ENCODE measurements at places on chromosomes 3 and 15.
A peak's percentile ranks its signal among the peaks of the same experiment; 100 is the strongest.

DNA sequence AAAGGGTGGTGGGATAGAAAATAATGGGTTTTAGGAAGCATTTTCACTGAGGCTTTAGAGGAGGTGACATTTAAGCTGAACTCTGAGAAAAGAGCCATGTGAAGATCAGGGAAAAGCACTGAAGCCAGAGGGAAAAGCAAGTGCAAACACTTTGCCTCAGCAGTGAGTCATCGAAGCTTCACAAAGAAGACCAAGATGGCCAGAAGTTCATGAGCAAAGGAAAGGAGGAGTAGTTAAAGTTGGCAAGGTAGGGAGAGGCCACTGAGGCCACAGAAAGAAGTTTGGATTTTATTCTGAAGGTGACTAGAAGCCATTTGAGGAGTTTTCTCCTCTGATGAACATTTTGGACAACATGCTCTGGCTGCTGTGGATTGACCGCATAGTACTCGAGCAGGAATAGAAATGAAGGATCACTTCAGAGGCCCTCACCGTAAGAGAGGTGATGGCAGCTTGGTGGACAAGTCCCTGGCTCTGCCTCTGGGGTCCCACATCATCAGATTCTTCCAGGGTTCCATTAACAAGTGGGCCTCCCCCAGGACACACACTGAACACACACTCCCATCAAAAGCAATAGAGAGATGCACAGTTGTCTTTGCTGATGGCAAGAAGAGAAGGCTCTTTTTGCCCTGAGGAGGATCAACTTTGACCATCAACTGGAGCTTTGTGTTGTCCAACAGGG is 75.5 kb downstream of the TOP2B start:
- peaks cover under 1% of the 10 kb centered on the region for H3K36me3 ChIP-seq
- no peak for DNase-seq
- peaks cover 29% of the 10 kb centered on the region for H3K4me1 ChIP-seq
- H3K27ac ChIP-seq, result peak overlapping the region; percentile 78
- no peak overlapping the region for H3K4me3 ChIP-seq

GRCh38 chr3:134486577-134487041 is 752 bp downstream of the CEP63 start:
- H3K27ac ChIP-seq, result peak overlapping the region; percentile 97
- H3K36me3 ChIP-seq, result peaks cover 12% of the 10 kb centered on the region
- H3K4me3 ChIP-seq, result peak overlapping the region; percentile 88
- no peak for DNase-seq
- H3K4me1 ChIP-seq, result peaks cover 13% of the 10 kb centered on the region
- no peaks in the 10 kb centered on the region for H3K27me3 ChIP-seq

DNA sequence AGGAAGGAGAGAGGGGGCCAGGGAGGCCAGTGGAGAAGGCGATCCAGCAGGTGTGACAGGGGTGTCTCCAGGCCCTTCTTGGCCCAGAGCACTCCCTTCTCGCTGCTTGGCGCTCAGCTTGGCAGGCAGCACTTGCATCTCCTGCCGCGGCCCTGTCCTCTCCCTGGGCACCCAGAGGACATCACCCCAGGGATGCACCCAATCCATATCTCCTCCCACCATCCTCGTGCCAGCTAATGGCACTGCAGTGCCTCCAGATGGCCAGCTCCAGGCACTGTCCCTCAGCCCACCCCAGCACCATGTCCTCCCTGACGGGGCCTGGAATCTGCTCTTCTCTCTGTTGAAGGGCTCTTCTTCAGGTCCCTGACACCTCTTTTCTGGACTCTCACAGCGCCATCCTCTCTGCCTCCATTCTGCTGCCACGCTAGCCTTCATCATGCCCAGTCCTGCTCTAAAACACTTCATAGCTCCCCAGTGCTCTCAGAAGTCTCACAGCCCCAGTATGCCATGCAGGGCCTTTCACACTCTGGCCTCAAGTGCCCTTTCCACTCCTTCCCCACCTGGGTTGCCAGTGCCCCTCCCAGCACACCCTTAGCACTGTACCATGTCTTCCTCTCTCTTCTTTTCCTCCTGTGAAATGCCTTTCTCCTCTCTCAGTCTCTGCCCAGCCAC is 106.8 kb upstream of the SLC6A11 start:
- H3K27ac ChIP-seq, result no peak overlapping the region
- H3K4me1 ChIP-seq, result no peaks in the 10 kb centered on the region
- H3K4me3 ChIP-seq, result no peak overlapping the region
- DNase-seq, result no peak
- H3K27me3 ChIP-seq, result peaks cover 19% of the 10 kb centered on the region

DNA sequence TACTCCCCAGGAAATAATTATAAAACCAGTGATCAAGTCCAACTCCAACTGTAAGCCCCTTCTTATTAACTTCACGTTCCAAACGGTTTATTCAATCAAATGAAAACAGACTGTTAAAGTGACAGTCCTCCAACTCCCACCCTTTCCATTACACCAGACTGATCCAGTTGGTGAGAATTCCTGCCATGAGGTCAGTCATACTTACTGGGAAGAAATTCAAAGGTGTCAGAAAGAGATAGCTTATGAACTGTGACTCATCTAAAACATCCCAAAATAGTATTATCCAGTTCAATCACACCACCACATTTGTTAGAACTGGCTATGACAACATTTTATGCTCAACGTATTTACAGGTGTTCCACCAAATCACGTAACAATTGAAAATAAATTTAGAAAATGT is 19.5 kb downstream of the SMARCC1 start:
- H3K4me1 ChIP-seq, result no peaks in the 10 kb centered on the region
- H3K27ac ChIP-seq, result no peak overlapping the region
- H3K4me3 ChIP-seq, result no peak overlapping the region
- DNase-seq, result no peak
- H3K36me3 ChIP-seq, result no peaks in the 10 kb centered on the region

- DNase-seq, result no peak
- no peaks in the 10 kb centered on the region for H3K4me1 ChIP-seq
- H3K27ac ChIP-seq, result no peak overlapping the region
- no peaks in the 10 kb centered on the region for H3K36me3 ChIP-seq
- no peaks in the 10 kb centered on the region for H3K27me3 ChIP-seq
Observed at GRCh38 chr15:67785431-67785830, 39.9 kb upstream of the SKOR1 start.

- peaks cover 30% of the 10 kb centered on the region for H3K4me1 ChIP-seq
- no peak overlapping the region for H3K27ac ChIP-seq
- peaks cover 32% of the 10 kb centered on the region for H3K36me3 ChIP-seq
- peak; percentile 34 for DNase-seq
- no peak overlapping the region for H3K4me3 ChIP-seq
- no peaks in the 10 kb centered on the region for H3K27me3 ChIP-seq
Observed at GRCh38 chr15:75921732-75922703, 18.3 kb downstream of the FBXO22 start.

GRCh38 chr3:23002836-23003732 is 200.0 kb upstream of the UBE2E2 start:
- no peak overlapping the region for H3K27ac ChIP-seq
- H3K36me3 ChIP-seq, result no peaks in the 10 kb centered on the region
- no peaks in the 10 kb centered on the region for H3K27me3 ChIP-seq
- DNase-seq, result no peak
- H3K4me3 ChIP-seq, result no peak overlapping the region
- H3K4me1 ChIP-seq, result peaks cover 9% of the 10 kb centered on the region

DNA sequence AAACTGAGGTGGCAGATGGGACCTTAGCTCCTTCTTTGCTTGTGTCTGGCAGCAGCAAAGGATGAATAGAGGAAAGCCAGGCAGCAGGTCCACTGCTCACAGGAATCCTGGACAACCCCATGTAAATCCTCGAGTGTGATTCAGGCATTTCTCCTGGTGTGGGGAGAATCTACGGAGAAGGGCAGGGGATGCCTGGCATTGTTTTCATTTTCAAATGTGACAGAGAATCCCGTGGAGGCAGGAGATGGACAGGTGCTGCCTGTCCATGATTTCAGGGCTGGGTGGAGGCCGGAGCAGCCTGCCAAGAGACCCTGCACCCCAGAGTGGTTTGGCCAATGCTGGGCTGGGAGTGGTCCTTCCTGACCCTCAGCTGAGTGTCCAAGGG is 1.7 kb downstream of the HRH1 start:
- peak overlapping the region; percentile 68 for H3K4me3 ChIP-seq
- DNase-seq, result no peak
- H3K36me3 ChIP-seq, result no peaks in the 10 kb centered on the region

GRCh38 chr15:67480741-67481140 is 40.2 kb upstream of the C15orf61 start:
- H3K36me3 ChIP-seq, result no peaks in the 10 kb centered on the region
- no peak for DNase-seq
- no peak overlapping the region for H3K27ac ChIP-seq
- H3K4me3 ChIP-seq, result no peak overlapping the region
- no peaks in the 10 kb centered on the region for H3K4me1 ChIP-seq

GRCh38 chr15:64739156-64739555 is 36.2 kb downstream of the RBPMS2 start:
- peaks cover 23% of the 10 kb centered on the region for H3K4me1 ChIP-seq
- peak; percentile 10 for DNase-seq
- no peaks in the 10 kb centered on the region for H3K27me3 ChIP-seq

GRCh38 chr3:61777483-61777882 is 216.1 kb downstream of the PTPRG start:
- no peaks in the 10 kb centered on the region for H3K36me3 ChIP-seq
- H3K4me3 ChIP-seq, result no peak overlapping the region
- no peak overlapping the region for H3K27ac ChIP-seq
- no peak for DNase-seq
- H3K4me1 ChIP-seq, result peaks cover 27% of the 10 kb centered on the region

GRCh38 chr15:40115670-40116093 is 7.0 kb upstream of the BMF start:
- no peaks in the 10 kb centered on the region for H3K27me3 ChIP-seq
- no peak overlapping the region for H3K27ac ChIP-seq
- DNase-seq, result peak; percentile 71
- H3K4me3 ChIP-seq, result no peak overlapping the region

GRCh38 chr3:129245141-129245540 is 4.3 kb upstream of the COPG1 start:
- no peaks in the 10 kb centered on the region for H3K27me3 ChIP-seq
- peak overlapping the region; percentile 81 for H3K27ac ChIP-seq
- H3K4me3 ChIP-seq, result no peak overlapping the region
- no peak for DNase-seq
- H3K4me1 ChIP-seq, result peaks cover 14% of the 10 kb centered on the region

GRCh38 chr3:47228088-47228487 is 54.5 kb downstream of the KIF9 start:
- H3K27me3 ChIP-seq, result no peaks in the 10 kb centered on the region
- H3K27ac ChIP-seq, result peak overlapping the region; percentile 41
- H3K4me3 ChIP-seq, result no peak overlapping the region
- no peak for DNase-seq
- H3K4me1 ChIP-seq, result peaks cover 6% of the 10 kb centered on the region

DNA sequence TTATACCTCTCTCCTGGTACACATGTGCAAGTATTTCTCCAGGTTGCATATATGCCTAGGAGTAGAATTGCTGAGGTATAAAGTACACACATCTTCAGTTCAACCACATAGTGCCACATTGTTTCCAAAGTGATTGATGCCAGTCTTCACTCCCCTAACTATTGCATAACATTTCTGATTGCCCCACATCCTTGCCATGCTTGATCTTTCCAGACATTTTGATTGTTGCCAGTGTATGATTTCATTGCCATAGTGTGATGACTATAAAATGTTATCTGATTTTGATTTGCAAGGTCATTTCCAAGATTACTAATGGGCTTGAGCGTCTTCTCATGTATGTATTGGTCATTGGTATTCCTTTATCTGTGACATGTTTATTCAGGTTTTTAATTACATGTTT is 61.1 kb upstream of the MLF1 start:
- H3K27ac ChIP-seq, result no peak overlapping the region
- H3K36me3 ChIP-seq, result no peaks in the 10 kb centered on the region
- H3K4me3 ChIP-seq, result no peak overlapping the region
